ENCODE measurements at places on chromosomes 2 and 18.

DNA sequence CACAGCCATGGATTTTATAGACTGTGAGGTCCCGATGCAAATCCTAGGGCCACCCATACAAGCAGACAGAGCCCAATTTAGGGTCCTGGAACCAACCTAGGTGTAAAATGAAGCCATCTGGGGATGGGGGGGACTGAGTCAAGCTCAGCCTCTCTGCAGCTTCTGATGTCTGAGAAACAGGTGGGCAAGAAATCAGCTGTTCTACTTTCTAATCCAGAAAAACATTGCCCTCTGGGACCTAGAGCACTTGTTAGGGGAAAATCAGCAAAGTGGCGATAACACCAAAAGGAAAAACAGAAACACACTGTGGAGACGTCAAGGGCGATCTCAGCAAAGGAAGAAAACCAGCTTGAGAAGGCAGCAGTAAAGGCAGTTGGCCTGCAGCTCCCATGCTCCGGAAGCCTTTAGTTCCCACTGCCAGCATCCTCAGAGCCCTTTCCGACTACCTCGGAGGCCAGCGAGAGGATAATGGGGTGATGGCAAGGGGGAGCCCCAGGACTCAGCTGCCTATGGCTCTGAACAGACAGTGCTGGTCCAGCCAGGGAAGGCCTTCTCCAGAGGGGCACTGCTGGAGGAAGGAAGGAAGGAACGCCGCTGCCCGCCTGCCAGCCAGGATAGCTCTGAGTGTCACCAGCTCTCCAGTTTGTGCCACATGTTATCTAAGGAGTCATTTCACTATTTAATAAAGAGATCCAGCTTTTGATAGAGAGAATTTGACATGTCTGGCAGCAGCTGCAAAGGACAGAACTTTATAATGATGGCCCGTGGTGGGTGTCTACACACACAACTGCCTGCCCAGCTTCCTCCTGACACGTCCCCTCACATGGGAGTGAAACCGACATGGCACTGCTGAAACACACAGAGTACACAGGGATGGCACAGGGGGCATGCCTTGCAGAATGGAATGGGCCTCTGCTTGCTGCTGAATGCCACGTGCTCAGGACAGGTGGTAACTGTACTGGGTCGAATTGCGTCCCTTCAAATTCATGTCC, 37.7 kb downstream of the HS1BP3 start:
- DNase-seq: no peak

DNA sequence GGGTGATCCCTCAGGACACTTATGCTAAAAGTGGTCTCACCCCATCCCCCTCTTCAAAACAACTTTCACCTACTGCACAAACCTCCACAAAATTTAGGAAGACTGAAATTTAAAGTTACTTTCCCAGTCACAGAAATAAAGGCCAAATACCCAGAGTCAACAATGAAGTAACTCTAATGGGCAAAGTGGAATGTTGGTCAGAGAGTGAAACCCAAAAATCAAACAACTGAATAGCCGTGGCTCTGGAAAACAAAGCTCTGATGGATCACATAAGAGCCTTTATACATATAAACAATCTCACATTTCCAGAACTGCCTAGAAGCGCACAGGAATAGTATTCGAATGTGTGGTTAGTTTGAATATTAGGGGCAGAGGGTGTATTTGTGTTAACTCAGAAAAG, 4.7 kb downstream of the ACVR1 start:
- no peak for DNase-seq

- DNase-seq: no peak
Observed at GRCh38 chr2:33134086-33134771, 187.5 kb downstream of the LTBP1 start.

- no peak for DNase-seq
Observed at GRCh38 chr2:109512076-109512475, 101.7 kb downstream of the SEPTIN10 start.

DNA sequence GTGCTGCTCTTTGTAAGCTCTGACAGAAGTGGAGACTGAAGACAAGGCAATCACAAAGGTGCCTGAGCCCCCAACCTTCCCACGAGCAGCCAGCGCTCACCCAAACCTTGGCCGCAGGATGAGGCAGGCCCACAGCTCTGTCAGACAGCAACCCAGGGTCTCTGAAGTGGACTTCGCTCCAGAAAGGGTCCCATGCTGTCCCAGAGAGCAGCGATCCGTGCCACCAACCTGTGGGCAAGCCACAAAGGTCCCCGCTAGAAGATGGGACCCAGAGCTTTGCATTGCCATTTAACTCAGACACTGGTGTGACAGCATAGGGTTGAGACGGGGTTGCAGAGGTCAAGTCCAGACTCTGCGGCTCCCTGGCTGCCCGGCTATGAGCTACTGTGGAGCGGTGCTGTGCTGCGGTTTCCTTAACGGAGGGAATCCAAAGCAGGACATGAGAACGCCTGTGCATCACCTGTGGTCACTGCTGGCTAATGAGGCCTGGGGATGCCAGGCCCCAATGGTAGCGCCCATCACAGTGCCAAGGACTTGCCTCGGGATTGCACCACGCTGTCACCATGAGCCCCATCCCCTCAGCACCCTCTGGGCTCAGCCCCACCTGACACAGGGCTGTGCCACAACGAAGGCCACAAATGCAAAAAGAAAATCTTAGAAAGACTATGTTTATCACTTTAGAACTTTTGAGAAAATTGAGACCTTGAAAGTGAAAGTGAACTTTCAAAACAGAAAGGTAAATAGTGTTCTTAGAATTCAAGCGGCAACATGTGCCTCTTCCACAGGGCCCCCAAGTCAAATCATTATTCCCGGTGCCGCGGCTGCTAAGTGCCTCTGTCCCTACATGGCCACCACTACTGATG, 103.4 kb downstream of the HDAC4 start:
- no peak for DNase-seq

- DNase-seq: no peak
Observed at GRCh38 chr2:239392688-239393387, 8.0 kb downstream of the HDAC4 start.

DNA sequence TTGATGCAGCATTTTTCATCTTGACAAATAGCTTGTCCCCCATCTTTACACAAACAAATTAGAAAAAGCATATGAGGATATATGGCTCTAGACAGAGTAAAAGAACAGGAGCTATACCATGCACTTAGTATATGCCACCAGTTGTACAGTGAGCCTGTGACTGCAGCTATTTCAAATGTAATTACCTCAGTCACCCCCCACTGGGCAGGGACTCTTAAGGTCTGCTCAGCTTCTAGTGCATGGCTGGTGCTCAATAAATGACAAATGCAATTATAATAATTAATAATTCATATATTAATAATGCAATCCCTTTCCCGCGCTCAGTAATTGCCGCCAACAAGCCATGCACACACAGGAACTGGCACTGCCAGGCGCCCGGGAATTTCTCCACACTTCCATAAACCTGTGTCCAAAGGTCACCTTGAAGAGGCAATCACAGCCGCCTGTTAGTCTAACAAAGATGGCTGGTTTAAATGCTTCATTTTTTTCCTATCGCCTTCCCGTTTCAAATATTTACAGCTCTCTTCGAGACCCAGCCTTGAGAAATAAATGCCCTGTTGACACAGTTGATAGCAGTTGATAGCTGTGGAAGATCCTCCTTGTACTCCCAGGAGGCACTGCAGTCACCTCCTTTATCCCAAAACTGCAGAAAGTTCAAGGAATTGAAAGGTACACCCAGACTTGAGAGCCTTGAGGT, 156.6 kb downstream of the INO80D start:
- no peak for DNase-seq

GRCh38 chr2:133842446-133842845, 274.2 kb upstream of the NCKAP5 start:
- no peak for DNase-seq

- DNase-seq: no peak
Observed at GRCh38 chr18:13973061-13973575, 57.8 kb upstream of the MC2R start.
